ENCODE measurements at places on chromosomes 5 and 9. TPM values are rescaled to one million over a fixed set of nuclear protein-coding genes. Genes with fewer than 3 reads are reported as not detected.

C5orf58 gene
- total RNA-seq = not detected

UNC5A gene
- total RNA-seq = 1.6 TPM

F2RL1 gene
- total RNA-seq = 59.5 TPM

GABRA6 gene
- total RNA-seq = 0.14 TPM

CMYA5 gene
- total RNA-seq = 0.02 TPM

SLC2A6 gene
- 5.1 TPM for total RNA-seq

VDAC1 gene
- 732 TPM for total RNA-seq

ERMP1 gene
- total RNA-seq = 5.9 TPM

PCDHB8 gene
- 12.7 TPM for total RNA-seq

CCNO gene
- 2.4 TPM for total RNA-seq

NPM1 gene
- 2,786 TPM for total RNA-seq

TSSK1B gene
- not detected for total RNA-seq

Data from H4 (cell line).